ENCODE measurements at places on chromosomes 1 and 21.

DNA sequence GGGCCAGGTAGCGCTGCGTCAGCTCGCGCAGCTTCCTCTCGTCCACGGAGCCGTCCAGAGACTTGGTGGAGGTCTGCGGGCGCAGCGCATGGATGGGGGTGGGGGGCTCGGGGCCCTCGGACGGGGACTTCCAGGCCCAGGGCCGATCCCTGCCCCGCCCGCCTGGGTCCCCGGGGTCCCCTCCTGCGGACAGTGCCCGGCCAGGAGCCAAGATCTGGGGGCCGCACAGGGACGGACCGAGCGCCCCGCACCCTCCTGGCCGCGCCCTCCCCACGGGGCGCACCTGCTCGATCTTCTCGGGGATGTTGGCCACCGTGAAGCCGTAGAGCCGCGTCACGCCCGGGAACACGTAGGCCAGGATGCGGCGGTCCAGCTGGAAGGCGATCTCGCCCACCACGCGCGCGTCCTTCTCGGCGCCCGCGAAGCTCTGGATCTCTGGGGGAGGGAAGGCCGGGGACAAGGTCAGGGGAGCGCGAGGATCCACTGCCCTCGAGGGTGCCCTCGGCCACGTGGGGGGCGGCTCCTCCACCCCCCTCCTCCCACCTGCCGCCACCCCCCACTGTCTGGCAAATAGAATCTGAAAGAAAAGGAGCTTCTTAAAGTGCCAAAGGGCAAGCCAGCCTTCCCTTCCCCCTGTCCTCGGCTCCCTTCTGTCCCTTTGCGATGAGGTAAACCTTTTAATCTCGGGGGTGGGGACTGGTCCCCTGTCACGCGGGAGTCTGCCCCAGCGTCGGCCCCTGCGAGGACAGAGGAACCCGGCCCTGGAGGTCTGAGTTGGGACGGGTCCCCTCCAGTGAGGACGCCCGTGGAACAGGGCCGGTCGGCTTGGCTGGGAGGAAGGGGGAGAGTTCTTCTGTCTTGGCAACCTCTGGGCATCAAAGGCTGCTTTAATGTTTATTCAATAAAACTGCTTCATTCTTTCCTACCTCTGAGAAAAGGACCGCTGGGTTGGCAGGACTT, 6.5 kb upstream of the FTCD start:
- DNase-seq: no peak

DNA sequence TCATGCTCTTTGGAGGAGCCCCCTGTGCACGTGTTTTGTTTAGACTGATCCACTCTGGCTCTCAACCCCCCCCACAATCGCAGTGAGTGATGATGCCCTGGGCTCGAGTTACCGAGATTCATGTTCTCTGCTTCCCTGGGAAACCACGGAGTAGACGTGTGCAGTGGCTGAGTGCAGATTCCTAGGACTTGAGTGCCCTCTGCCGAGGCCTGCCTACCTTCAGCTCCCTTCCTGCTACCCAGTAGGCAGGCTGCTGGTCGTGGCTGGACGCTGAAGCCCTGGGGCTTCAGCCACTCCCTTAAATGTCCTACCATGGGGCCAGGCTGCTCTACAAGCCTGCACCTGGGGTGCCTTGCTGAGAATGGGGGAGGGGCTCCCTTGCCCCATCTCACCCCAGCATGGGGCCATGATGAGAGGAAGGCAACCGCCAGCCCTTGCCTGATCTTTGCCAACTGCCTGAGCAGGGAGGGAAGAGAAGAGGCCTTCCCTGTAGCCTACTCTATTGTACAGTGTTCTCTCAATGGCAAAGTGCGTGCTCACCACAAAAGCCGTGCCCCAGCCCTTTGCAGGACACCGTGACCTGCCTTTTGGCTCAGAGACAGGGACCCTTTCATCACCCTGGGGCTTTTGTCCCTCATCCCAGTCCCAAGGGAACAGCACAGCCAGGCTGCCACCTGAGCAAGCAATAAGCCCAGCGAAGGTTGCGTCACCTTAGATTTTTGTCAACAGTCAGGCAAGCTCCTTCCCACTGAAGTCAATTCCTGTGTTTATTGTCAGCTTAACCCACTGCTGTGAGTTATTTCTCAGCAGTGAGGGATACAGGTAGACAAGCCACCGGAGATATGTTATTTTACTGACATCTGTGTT, 4.1 kb upstream of the GRIK3 start:
- DNase-seq: no peak

GRCh38 chr1:150615346-150616201, 13.8 kb downstream of the ENSA start:
- DNase-seq: no peak

GRCh38 chr1:97545446-97545845, 375.4 kb downstream of the DPYD start:
- DNase-seq: no peak

DNA sequence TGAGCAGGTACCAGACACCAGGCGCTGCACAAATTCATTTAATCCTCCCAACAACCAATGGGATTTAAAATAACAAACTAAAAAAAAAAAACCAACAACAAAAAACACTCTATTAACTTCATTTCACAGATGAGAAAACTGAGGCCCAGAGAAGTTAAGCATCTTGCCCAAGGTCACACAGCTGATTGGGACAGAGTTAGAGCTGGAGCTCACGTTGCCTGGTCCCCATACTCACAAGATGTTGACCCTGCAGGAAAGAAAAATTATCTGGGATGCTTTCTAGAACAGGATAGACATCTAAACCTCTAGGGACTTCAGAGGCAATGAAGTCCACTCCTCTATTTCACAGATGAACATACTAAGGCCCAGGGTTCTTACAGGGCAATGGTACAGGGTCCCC, 175.3 kb downstream of the PSMG1 start:
- DNase-seq: no peak

- no peak for DNase-seq
Observed at GRCh38 chr1:214292322-214292721, 11.4 kb downstream of the SMYD2 start.

DNA sequence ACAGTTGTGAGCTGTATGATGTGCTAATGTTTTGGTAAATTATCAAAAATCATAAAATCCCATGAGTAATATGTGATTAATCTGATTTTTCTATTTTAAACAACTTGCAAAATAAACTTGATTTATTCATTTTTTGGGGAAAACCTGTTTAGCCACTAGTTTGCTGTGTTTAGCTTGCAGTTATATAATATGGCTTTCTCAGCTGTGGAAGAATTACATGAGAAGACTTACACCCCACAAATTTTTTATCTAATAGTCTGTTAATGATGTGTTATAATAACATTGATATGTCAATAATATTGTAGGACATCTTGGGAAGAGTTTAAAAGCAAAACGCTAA, 2.4 kb upstream of the ERRFI1 start:
- no peak for DNase-seq

GRCh38 chr1:155185783-155186066, 12.1 kb downstream of the TRIM46 start:
- DNase-seq: no peak

DNA sequence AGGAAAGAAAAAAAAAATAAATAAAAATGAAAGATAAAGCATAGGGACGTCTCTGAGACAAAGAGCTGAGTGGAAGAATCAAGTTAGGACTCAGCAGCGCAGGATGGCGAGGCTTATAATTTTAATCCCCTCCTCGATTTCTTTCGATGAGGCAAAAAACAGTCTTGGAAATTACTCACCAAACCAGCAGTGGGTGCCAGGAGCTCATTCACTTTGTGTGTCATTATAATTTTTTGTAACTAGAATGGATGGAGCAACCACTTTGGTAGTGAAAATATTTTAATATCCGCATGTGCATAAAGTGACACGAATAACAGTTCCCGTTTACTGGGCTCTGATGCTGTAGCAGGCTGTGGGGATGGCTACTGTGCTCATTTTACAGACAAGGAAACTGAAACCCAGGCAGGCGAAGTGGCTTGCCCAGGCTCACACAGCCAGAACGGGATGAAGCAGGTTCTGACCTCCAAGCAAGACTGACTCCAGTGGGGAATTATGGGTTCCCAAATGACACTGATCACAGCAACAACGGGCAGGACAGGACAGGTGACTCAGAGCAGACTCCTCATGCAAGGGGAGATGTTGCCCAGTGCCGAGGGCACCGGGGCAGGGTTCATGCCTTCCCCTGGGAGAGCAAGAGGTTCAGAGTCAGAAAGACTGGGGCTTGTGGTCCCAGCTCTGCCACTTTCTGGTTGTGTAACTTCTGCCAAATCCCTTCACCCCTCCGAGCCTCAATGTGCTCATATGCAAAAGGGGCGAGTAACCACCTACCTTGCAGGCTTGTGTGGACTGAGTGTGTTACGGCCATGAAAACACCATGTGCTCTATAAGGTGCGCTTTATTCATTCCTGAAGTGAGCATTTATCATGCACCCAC, 63.6 kb downstream of the RUNX3 start:
- no peak for DNase-seq

- DNase-seq: peak; percentile 49
Observed at GRCh38 chr1:212606395-212607205, 2.0 kb upstream of the ATF3 start.

- no peak for DNase-seq
Observed at GRCh38 chr1:17828991-17829390, 73.9 kb downstream of the ACTL8 start.

DNA sequence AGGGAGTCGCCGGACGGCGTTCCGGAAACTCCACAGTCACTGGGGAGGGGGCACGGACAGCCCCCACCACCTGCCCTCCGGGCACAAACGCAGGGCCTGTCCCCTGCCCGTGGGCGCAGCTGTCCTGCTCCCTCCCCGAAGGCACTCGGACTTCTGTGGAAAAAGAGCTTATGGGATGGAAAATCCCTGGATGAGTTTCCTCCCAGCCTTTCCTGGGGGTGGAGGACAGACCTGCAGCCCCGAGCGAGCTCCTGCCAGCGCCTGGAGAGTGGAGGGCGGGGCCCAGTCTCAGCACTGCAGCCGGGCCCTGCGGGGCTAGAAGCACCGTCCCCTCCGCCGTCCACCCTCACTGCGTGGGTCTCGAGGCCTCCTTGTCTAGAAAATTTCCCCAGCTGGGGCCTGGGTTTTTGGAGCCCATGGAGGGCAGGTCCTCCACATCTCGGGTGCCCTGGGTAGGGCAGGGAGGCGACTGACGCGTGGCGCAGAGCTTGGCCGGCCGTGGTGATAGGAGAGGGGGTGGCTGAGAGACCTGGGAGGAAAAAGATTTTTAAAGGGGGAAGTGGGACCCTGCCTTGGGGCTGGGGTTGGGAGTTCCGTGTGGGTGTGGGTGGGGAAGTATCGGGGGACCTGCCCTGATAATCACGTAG, 6.4 kb upstream of the COL6A1 start:
- DNase-seq: no peak

Data from activated T-cell treated with anti-CD3 and anti-CD28 coated beads, Interleukin-2, amount 50 U/mL, for 4 hours (primary cell).